ENCODE measurements at places on chromosomes 2 and 18.

DNA sequence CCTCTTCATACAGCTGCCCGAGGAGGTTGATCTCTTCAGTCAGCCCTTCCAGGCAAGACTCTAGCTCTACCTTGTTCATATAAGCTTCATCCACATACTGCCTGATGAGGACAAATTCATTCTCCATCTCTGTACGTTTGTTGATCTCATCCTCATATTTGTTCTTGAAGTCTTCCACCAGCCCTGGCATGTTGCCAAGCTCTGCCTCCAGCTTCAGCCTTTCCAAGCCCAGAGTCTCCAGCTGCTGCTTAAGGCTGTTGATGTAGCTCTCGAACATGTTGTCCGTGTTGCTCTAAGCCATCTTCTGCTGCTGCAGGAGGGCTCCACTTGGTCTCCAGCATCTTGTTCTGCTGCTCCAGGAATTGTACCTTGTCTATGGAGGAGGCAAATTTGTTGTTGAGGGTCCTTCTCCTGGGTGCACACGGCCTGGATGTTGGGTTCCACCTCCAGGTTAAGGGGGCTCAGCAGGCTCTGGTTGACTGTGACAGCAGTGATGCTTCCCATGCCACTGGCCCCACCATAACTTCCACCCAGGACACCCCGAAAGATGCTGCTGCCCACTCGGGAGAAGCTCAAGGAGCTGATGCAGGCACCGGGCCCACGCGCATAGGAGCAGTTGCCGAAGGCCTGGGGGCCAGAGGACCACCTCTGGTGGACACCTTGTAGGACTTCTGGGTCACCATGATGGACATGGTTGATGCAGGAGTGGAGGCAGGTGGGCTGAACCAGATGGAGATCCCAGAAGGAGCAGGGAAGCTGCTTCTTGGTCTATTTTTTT is 30.3 kb downstream of the ICA1L start:
- no peak for DNase-seq

- peak; percentile 38 for DNase-seq
Measured at GRCh38 chr2:210169516-210170195, 1.6 kb downstream of the KANSL1L start.

GRCh38 chr2:231781798-231782726 is 980 bp upstream of the PDE6D start:
- peak; percentile 14 for DNase-seq

GRCh38 chr2:73068147-73068546 is 3.4 kb downstream of the SFXN5 start:
- no peak for DNase-seq

DNA sequence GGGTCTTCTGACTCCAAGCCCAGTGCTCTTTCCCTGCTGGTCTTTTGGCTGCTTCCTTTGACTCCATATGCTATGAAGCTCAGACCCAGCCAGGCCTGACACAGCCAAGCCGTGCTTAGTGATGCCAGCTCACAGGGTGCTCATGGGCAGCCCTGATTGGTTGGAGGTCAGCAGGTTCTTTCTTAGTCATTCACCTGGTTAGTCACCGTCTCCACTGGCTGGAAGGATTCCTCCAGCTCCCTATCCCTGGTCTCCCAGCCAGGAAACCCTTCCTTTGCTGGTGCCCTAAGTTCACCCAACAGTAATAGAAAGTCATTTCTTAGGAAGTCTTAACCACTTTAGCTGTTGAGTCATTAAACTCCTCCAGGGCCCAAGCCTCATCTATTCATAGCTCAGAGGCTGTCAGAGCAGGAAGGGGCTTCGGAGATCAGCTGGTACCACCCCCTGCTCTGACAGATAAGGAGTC is 3.9 kb downstream of the KCNK3 start:
- peak; percentile 64 for DNase-seq

GRCh38 chr2:170180031-170180566 is 2.2 kb downstream of the MYO3B start:
- no peak for DNase-seq
